ENCODE measurements at places on chromosomes 4 and X.

DNA sequence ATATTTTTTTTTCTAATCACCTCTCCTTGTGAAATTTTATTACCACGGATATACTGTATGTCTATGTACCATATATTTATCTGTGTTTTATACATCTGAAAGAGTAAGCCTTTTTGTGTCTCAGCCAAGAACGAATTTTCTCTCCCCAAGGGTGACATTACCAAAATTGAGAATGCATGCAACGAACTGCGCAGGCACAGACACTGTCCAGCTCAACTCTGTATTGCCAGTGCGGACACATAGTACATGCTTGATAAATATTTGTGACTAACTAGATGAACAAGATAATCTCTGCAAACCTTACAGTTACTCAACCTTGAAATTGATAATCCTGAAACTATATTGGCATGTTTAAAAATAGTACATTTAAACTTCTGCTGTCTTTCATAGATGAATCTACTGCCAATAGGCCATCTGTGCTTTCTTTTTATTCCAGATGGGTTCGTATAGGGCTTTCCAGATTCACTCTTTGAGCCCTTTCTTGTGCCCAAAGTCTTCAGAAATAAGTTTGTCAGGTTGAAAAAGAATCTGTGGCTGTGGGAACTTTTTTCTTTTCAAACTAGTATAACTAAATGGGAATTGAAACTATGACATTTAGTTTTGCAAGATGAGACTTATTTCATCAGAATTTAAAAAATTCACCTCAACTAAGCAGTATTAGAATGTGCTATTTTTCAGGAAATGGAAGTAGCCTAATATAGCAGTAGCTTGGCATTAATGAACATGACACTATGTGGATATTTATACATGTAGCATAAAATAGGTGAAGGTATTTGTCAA is 38.9 kb downstream of the DTHD1 start:
- no peak for DNase-seq

- DNase-seq = peak; percentile 19
Observed at GRCh38 chrX:150581093-150581775, 12.8 kb downstream of the MTM1 start.

- DNase-seq = no peak
Observed at GRCh38 chr4:185383451-185383850, 12.3 kb downstream of the LRP2BP start.

DNA sequence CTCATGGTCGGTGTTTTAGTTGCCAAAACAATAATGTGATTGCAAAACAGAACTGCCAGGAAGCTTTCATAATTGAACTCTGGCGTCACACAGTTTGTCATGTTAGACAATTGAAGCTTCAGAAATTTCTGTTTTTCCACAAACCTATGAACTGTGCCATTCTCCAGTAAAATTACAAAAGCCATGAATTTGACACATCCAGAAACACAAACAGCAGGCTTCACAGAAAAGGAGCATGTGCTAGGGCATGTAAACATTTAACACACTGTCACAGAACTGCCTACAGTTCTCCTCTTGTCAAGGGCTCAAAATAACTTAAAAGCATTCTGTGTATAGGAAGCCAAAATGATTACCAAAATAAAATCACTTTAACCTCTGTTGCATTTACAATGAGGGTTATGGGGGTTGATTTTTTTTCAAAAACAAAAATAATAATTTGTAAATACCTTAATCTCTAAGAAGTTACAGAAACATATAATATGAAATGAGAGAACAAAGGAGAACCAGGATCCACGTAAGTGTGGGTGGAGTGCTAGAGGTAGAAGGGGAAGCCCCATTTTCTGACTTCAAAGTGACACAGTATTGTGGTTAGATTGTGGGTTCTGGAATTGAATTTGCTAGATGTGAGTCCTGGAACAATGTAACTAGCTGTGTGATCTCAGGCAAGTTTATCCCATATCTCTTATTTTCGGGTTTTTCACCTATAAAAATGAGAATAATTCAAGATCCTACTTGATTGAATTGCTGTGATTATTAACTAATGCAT is 295.0 kb downstream of the CENPC start:
- DNase-seq = no peak

- DNase-seq = peak; percentile 17
Observed at GRCh38 chrX:42755815-42756214, 22.1 kb downstream of the PPP1R2C start.

- no peak for DNase-seq
Observed at GRCh38 chrX:131040781-131041180, 17.4 kb upstream of the ARHGAP36 start.

- no peak for DNase-seq
Observed at GRCh38 chr4:99965173-99965572, 15.1 kb upstream of the H2AZ1 start.

DNA sequence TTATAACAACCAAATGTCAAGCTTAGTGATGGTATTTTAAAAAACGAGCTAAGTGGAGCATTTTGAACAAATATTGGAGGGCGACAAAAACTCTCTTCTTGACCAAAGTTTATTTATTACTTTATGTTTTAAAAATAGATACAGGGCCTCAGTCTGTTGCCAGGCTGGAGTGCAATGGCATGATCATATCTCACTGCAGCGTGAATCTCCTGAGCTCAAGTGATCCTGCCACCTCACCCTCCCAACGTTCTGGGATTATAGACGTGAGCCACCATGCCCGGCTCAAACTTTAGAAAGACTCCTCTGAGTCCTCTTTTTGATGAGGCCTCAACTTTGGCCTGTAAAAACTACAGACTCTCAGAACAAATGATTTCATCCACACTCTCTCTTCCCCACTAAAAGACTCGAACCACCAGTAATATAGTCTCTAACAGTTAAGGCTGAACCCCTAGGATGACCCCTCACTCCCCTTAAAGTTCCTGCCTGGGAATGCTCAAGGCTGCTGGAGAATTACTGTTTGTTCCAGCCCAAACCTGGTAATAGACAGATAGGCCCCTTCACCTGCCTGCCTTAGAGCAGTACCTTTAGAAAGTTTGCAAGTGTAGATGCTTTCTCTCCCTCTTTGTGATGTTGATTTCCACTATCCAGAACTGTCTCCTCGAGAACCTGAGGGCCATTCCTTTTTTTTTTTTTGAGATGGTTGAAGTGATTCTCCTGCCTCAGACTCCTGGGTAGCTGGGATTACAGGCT is 55.3 kb upstream of the HPSE start:
- no peak for DNase-seq

DNA sequence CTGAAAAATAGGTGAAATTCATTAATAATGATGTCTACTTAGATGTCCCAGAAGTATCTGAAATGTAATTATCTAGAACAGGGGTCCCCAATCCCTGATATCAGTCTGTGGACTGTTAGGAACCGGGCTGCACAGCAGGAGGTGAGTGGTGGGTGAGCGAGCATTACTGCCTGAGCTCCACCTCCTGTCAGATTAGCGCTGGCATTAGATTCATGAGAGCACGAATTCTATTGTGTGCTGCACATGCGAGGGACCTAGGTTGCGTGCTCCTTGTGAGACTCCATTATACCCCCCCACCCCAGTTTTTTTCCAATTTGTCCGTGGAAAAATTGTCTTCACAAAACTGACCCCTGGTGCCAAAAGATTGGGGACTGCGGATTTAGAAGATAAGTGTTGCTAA is 458.8 kb downstream of the CCSER1 start:
- DNase-seq = no peak

- DNase-seq = no peak
Observed at GRCh38 chr4:74665876-74666275, 128.4 kb downstream of the BTC start.

- DNase-seq = no peak
Observed at GRCh38 chrX:10001496-10001895, 34.3 kb downstream of the CLDN34 start.

- DNase-seq = no peak
Observed at GRCh38 chr4:91233164-91233563, 1070.6 kb upstream of the GRID2 start.

DNA sequence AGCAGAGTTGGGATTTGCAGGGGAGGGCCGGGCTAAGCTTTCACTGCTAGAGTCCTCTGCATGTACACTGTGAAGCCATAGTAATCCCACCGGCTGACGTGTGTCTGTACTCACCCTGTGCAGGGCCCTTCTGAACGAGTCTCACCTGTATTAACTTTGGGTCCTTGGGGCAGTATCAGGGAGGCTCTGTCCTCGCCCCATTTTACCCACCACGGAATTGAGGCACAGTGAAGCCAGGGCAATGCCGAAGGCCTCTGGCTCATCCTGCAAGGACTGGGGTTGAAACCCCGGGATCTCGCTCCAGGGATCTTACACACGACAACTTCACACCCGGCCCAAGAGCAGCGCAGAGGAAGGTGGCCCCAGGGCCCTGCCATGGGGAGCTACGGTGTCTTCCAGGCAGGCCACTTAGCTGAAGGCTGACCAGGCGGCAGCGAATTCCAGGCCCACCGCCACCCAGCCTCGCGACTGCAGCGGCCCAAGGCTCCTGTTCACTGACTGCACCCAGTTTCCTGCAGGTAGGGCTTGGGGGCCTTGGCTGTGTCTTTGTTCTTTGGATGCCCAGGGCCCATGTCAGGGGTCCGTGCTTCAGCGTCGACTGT is 75.5 kb upstream of the ADRA2C start:
- no peak for DNase-seq

GRCh38 chr4:183163135-183163534 is 64.1 kb downstream of the WWC2 start:
- no peak for DNase-seq

DNA sequence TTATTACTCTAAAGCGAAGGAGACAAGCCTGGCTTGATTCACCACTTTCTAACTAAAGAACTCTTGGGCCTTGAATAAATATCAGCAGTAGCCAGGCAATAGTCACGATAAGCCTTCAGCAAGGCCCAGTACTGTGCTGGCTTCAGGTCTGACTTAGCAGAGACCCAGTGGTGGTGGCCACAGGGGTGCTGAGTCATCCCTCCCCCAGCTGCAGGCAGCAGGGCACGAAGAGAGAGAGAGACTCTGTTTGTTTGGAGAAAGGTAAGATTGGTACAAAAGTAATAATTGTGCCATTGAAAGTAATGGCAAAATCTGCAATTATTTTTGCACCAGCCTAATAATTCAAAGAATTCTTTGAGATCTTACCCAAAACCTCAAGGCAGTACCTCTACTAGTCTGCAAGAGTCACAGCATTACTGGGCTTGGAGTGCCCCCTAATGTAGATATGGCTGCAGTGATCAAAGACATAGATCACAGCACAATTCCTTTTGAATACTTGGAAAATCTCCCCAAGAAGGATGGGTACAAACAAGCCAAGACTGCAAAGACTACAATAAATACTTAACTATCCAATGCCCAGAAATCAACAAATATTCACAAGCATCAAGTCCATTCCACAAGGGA is 159.5 kb upstream of the USP38 start:
- DNase-seq = no peak

DNA sequence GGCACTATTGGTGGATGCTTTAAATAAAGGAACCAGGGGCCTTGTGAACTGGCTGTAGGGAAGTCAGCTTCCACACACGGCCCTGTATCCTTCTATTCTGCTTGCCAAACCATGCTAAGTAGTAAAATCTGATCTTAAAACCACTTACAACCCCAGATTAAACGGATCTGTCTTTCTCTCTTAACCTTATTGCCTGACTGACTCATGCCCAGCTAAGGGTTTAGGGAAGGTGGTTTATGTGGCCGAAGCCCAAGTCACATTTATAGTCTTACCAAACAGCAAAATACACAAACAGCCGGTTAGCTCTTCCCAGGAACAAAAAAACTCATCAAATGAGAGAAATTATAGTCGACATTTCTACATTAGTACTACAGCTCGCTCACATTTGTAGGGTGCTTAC is 988.4 kb upstream of the TENM3 start:
- DNase-seq = no peak

GRCh38 chrX:44474410-44474809 is 68.2 kb downstream of the FUNDC1 start:
- DNase-seq = no peak

GRCh38 chr4:51906167-51906958 is 63.4 kb downstream of the DCUN1D4 start:
- DNase-seq = no peak

- no peak for DNase-seq
Observed at GRCh38 chr4:162938738-162939485, 227.8 kb downstream of the NAF1 start.

DNA sequence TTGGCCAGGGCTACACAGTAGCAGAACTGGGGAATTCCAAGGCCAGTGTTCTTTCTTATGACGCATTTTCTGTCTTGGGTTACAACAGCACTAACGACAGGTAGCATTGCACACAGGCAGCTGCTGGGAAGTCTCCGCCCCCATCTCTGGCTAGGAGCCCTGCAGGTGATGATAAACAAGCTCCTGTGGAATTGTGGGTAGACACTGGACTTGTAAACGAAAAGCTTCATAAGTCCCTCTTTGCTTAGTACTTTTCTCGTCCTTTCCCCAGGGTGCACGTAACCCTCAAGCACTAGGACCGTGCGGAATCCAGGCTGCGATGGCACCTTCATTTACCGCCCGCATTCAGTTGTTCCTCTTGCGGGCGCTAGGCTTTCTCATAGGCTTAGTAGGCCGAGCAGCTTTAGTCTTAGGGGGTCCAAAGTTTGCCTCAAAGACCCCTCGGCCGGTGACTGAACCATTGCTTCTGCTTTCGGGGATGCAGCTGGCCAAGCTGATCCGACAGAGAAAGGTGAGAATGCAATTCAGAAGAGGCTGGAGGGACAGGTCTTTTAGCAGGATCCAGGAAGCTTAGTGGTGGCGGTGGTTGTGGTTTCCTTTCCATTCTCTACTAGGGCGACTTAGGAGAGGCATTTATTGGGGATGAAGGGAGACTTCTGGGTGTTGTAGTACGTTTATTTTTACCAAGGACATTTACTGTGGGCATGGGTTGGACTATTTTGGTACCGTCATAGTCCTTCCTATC is at the start of gene FAAH2:
TSS of gene FAAH2 (plus strand) at position 200 of the 745 bp plus-strand sequence. CDS start at position 320, 120 bp downstream.
- DNase-seq = no peak

GRCh38 chrX:136823175-136823574 is 42.4 kb upstream of the ARHGEF6 start:
- DNase-seq = no peak

GRCh38 chr4:84381759-84382158 is 117.3 kb downstream of the NKX6-1 start:
- DNase-seq = no peak

- no peak for DNase-seq
Observed at GRCh38 chr4:46254788-46255187, 130.9 kb upstream of the GABRG1 start.

- no peak for DNase-seq
Observed at GRCh38 chr4:173213296-173213695, 44.7 kb downstream of the GALNT7 start.

GRCh38 chrX:10047631-10048030 is 80.5 kb downstream of the CLDN34 start:
- DNase-seq = no peak
